ENCODE measurements at places on chromosomes 4 and X.

DNA sequence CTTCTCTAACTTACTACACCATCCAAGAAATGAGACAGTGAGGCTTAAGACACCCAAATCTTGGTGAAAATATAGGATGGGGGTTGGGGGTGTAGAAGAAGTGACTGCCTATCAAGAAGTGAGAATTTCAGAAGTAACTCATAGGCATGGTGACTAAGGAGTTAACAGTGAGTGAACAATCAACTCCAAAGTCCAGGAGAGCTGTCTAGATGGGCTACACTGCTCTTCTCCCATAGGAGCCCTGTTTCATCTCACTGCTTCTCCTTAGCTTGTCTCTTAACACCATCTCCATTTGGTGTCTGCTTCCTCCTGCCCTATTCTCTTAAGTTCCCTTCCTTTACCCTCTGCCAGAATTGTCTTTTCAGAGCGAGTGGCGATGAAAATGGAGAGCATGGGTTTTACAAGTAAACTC, 22.7 kb downstream of the FABP2 start:
- DNase-seq: no peak

- DNase-seq: no peak
These were observed 271.1 kb downstream of the DCAF12L2 start for GRCh38 chrX:125894947-125895346.

DNA sequence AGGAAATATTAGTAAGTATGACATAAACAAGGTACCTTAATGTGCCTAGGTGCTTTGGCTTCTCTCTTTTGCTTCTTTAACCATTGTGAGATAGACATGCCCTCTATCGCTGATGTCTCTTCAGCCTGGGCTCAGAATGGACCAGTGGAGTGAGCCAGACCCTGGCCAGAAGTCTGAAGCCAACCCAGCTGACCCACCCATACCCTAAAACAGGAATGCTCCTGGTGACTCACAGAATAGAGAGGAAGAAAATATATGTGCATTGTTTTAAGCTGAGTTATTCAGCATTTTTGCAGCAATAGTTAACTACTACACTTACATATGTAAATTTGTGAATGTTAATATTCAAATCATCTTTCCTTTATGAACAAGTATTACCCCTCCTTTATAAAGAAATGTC, 167.5 kb upstream of the PCDH10 start:
- no peak for DNase-seq

DNA sequence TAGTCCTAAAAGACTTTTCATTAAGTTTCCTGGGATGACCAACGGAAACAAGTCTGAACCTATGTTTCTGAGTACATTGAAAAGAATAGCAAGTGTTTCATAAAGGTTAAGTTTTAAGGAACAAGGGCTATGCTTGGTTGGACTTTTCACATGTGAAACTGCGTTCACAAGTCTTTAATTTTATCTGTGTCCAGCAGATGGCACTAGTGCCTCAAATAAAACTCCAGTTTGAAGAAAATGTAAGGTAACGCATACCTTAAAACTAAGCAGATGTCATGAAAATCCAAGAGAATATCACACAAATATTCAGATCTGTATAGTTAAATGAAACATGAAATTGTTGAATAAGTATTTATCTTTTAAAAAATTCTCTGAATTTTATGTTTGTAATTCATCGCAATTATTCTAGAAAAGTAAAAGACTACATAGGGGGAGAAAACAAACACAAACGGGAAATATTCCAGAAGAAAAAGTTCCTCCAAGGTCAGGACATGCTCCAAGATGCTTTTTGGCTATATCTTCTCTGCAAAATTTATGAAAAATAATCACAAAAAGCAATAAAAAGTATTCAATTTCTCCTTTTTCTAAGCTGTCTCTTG, 89.6 kb upstream of the MAD2L1 start:
- no peak for DNase-seq

DNA sequence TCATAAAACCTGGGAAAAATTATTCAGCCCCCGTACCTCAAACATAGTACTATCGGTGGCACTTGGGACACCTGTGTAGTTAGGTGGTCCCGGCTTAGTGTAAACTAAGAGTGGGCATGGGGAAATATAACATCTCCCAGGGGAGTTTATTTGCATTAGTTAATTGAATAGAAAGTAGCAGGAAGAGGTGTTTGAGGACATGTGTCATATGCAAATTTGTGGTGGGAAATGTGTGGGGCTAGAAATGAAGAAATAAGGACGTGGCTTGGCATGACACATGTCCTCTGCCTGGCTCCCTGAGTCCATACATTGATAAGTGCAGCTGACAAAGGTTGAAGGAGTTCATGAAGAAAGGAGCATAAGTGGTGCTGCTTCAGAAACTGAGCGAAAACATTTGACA, 483.6 kb downstream of the SH2D1A start:
- no peak for DNase-seq

GRCh38 chrX:40244980-40245379, 147.2 kb upstream of the BCOR start:
- DNase-seq: no peak

- no peak for DNase-seq
These were observed 3.4 kb downstream of the ATOH1 start for GRCh38 chr4:93831716-93832496.

GRCh38 chrX:129613596-129613995, 41.2 kb downstream of the APLN start:
- DNase-seq: no peak

DNA sequence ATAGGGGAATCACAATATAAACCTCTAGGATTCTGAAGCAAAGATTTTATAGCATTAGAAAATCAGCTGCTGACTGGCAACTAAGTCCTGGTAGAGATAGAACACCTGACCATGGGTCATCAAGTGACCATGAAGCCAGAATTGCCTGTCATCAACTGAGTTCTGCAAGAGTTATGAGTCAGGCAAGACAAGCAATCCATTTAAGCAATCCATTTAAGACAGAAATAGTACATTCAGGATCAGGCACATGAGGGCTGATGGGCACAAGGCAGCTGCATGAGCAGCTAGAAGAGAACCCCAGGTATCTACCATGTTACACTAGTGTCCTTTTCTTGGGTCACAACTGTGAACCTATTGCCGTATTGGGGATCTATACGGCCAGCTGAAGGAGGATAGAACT, 98.9 kb downstream of the SPRY1 start:
- no peak for DNase-seq

DNA sequence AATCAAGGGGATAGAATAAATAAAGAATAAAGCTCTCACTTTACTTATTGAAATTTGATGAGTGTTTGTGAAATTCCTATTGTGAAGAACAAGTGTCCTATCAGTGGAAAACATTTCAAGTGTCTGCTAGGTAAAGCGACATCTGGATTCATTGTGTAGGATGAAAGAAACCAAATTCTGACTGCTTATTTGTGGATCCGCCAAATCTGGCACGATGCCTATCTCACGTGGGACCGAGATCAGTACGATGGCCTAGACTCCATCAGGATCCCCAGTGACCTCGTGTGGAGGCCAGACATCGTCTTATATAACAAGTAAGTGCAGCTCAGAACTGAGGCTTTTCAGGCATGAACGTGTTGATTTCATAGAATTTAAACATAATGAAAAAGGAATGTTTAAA, 1.9 kb downstream of the CHRNA9 start:
- DNase-seq: no peak

DNA sequence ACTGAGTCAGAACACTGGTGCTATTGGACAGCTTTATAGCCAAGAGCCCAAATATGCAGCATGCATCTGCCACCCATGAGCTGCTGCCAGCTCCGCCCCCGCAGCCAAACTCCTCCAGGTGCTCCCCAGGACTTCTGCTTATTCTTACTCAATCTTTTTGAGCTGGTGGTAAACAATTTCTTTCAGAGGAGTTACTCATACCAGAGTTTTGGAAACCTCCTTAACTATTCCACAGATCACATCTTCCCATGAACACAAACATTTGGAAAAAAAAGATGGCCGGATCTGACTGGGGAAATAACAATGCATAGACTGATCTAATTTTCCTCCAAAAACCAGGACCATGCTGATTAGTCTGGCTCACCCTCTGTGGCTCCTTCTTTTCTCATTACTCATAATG, 399.9 kb downstream of the GPM6A start:
- no peak for DNase-seq

GRCh38 chr4:81227968-81228367, 12.9 kb upstream of the PRKG2 start:
- no peak for DNase-seq

- DNase-seq: no peak
These were observed 11.3 kb upstream of the ARAP2 start for GRCh38 chr4:36255577-36255976.

GRCh38 chr4:8593264-8594096, 915 bp downstream of the CPZ start:
- no peak for DNase-seq

GRCh38 chrX:21408788-21409187, 34.6 kb downstream of the CNKSR2 start:
- DNase-seq: no peak

- DNase-seq: no peak
These were observed 31.6 kb downstream of the UGDH start for GRCh38 chr4:39495446-39496213.

All from C1 segment of cervical spinal cord (tissue), 14 donors.